Mesendoderm (in vitro differentiated cells): ENCODE measurements at places on chromosomes 1 and 21.

DNA sequence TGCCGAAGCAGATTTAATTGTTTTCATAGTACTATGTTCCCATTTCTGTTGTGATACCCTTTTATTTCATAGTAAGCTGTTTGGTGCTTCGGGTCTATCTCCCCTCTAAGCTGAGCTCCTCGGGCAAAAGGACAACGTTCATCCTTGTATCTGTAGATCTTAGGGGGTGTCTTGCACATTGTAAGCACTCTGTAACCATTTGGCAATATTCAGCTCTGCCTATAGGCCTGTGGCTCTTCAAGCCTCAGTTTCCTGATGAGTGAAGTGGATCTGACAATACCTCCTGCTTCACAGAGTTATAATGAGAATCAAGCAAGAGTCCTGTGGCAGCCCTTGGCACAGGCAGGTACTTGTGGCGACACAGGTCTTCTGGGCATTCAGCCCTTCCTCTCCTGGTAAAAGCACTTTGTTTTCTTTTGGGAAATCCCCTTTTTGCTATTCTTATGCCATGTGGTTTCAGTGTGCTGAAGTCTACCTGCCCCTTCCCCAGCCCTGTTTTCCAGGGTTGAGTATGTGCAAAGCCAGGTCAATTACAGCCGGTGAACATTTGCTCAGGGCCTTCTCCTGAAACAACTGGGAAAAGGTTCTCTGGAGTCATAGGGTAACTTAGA is 8.5 kb upstream of the EXO1 start:
- H3K27me3 ChIP-seq: no peaks in the 10 kb centered on the region
- H3K27ac ChIP-seq: no peak overlapping the region
- H3K4me3 ChIP-seq: no peak overlapping the region
- no peak for DNase-seq

GRCh38 chr1:204726478-204726877 is 40.9 kb upstream of the LRRN2 start:
- H3K27me3 ChIP-seq: no peaks in the 10 kb centered on the region
- no peak overlapping the region for H3K27ac ChIP-seq
- DNase-seq: peak; percentile 37
- H3K4me3 ChIP-seq: no peak overlapping the region
- no peaks in the 10 kb centered on the region for H3K36me3 ChIP-seq

- H3K36me3 ChIP-seq: no peaks in the 10 kb centered on the region
- no peak for DNase-seq
- H3K4me3 ChIP-seq: no peak overlapping the region
- H3K4me1 ChIP-seq: no peaks in the 10 kb centered on the region
- no peaks in the 10 kb centered on the region for H3K27me3 ChIP-seq
Observed at GRCh38 chr1:236039740-236040685, 24.9 kb downstream of the NID1 start.

DNA sequence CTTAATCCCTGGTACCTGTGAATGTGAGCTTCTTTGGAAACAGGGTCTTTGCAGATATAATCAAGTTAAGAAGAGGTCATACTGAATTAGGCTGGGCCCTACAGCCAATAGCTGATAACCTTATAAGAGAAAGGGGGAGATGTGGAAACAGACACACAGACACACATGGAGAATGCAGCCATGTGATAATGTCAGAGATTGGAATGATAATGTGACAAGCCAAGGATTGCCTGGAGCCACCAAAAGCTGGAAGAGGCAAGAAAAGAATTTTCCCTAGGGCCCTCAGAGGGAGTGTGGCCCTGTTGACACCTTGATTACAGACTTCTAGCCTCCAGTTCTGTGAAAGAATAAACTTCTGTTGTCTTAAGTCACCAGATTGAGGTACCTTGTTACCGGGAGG is 114.5 kb upstream of the SOD1 start:
- no peaks in the 10 kb centered on the region for H3K36me3 ChIP-seq
- H3K27ac ChIP-seq: no peak overlapping the region
- no peak overlapping the region for H3K4me3 ChIP-seq
- H3K4me1 ChIP-seq: peaks cover 2% of the 10 kb centered on the region
- DNase-seq: peak; percentile 80

DNA sequence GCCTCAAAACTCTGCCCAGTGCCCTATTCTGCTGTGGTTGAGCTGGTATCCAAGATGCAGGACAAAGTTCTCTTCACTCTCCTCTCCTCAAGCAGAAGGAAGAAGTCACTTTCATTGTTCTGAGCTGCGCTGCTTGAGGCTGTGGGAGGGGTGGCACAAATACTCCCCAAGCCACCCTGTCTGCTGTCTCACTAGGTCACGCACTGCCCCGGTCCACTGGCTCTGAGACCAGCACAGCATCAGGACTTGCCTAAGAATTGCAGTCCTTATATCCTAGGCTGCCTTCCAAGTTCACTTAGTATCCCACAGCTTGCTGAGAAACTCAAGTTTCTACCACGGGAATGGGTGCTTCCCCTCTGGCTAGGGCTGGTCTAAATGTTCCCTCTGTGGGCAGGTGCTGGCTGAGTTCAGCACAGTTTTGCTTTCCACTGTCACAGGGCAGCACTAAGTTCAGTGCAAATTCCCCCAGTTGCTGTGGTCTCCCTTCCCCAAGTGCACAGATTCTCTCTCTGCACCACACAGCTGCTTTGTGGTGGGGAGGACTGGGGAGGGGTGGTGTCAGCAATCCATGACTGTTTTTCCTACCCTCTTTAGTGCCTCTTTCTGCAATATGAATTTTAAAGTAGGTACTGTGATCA is 32.4 kb downstream of the SLC9C2 start:
- no peak overlapping the region for H3K4me3 ChIP-seq
- H3K27ac ChIP-seq: no peak overlapping the region
- no peaks in the 10 kb centered on the region for H3K27me3 ChIP-seq
- no peaks in the 10 kb centered on the region for H3K36me3 ChIP-seq

- H3K4me1 ChIP-seq: no peaks in the 10 kb centered on the region
- no peaks in the 10 kb centered on the region for H3K36me3 ChIP-seq
- H3K27ac ChIP-seq: no peak overlapping the region
- H3K4me3 ChIP-seq: no peak overlapping the region
- H3K27me3 ChIP-seq: peaks cover 2% of the 10 kb centered on the region
Observed at GRCh38 chr1:980602-981395, 1.1 kb downstream of the PERM1 start.

- no peak for DNase-seq
- H3K27ac ChIP-seq: no peak overlapping the region
- no peak overlapping the region for H3K4me3 ChIP-seq
- no peaks in the 10 kb centered on the region for H3K4me1 ChIP-seq
- no peaks in the 10 kb centered on the region for H3K36me3 ChIP-seq
Observed at GRCh38 chr1:35642471-35642955, 1.2 kb upstream of the PSMB2 start.

DNA sequence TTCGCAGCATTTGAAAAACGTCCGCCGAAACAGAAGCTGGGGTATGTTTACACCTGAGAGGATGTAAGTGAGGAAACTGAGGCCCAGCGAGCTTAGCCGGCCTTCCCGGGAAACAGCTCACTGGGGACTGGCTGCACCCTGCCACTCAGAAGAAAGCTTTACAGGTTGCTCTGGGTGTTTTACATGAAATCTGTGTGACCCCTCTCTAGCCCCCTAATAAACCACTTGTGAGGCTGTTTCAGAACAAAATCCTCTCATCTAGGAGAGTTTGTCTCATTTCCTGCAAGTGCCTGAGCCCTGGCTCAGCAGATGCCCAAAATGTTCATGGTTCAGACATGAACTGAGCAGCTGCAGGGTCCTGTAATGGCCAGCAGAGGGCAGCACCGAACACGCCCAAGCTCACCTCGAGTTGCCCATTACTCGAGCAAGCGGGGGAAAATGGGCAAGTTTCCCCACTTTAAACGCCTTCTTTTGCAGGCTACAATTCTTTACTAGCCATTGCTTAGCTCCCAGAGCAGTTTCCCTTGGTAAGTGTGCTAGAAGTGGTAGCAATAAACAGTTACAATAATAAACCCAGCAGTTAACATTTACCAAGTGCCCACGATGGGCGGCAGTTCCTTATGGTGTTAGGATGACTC is 76.4 kb downstream of the FHAD1 start:
- peak; percentile 74 for DNase-seq
- H3K27ac ChIP-seq: no peak overlapping the region
- no peaks in the 10 kb centered on the region for H3K27me3 ChIP-seq
- no peaks in the 10 kb centered on the region for H3K36me3 ChIP-seq

DNA sequence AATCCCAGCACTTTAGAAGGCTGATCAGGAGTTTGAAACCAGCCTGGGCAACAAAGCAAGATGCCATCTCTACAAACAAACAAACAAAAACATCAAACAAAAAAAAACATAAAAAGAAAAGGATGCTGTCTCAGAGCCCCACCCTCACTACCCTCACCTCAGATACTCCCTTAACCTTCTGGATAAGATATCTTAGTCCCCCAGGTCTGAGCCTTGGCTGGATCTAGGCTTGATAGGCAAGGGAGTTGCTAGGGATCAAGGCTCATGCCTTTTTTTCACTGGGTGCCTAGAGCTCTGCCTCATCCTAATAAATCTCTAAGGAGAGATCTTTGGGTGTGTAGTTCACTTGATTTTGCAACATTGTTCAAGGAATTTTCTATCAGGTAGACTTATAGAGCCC is 7.4 kb downstream of the HDAC1 start:
- no peak for DNase-seq
- no peak overlapping the region for H3K4me3 ChIP-seq
- H3K36me3 ChIP-seq: peaks cover 4% of the 10 kb centered on the region
- H3K27me3 ChIP-seq: no peaks in the 10 kb centered on the region
- H3K27ac ChIP-seq: no peak overlapping the region
